CD4-positive, alpha-beta T cell treated with Interleukin-21 for 1 hour (primary cell): ENCODE measurements at places on chromosomes 16 and 17.

- no peak for DNase-seq
Observed at GRCh38 chr17:13735861-13736260, 134.1 kb upstream of the HS3ST3A1 start.

- DNase-seq: peak; percentile 83
Observed at GRCh38 chr17:21125862-21126261, 902 bp upstream of the DHRS7B start.

DNA sequence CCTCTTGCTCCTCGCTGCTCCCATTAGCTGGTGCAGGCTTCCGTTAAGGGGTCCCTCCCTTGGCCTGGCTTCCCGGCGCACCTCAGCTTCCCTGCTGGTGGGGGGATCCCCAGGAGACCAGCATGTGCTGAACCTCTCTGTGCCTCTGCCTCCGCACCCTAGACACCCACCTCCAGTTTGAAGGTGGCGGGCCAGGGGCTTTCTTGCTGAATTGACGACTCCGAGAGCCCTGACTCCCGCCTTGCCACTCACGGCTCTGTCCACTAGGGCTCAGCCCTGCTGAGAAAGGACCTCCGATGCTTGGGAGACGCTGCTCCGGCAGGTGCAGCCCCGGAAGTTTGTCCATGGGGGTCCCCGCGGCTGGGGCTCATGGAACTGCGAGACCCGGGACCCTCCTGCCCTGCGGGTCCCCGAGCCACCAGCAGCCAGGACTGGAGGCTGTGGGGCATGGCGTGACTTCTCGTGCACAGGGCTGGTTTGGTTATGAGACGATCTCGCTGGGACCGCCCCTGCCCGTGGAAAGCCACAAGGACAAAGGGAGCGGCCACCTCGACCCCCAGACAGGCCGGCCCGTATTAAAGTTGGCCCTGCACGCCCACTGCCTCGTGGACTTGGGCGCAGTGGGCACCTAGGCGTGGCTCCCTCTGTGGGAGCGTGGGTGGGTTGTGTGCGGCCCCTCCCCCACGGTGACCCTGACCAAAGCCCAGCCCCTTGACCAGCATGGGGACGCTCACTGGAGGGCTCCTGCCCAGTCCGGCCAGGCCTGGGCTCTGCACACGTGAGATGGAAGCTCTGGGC, 8.1 kb downstream of the CHMP6 start:
- no peak for DNase-seq

DNA sequence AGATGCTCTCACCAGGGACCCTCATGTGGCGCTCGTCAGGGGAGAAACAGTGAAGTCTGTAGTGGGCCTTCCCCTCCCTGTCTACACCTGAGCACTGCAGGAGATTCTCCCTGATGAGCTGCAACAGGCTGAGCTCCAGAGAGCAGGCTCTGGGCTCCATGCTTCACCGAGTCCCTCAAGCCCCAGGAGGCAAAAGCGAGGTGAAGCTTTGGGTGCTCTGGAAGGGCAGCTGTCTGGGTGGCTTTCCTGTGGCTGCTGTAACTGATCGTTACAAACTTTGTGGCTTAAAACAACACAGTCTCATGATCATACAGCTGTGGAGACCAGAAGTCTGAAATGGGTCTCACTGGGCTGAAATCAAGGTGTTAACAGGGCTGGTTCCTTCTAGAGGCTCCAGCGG, 12.1 kb upstream of the CD300LD start:
- no peak for DNase-seq

GRCh38 chr17:67481808-67482207, 104.7 kb downstream of the PITPNC1 start:
- DNase-seq: no peak
